ENCODE measurements at places on chromosomes 2 and 18.

- DNase-seq, result no peak
Measured at GRCh38 chr2:241736111-241736510, 1.7 kb downstream of the D2HGDH start.

DNA sequence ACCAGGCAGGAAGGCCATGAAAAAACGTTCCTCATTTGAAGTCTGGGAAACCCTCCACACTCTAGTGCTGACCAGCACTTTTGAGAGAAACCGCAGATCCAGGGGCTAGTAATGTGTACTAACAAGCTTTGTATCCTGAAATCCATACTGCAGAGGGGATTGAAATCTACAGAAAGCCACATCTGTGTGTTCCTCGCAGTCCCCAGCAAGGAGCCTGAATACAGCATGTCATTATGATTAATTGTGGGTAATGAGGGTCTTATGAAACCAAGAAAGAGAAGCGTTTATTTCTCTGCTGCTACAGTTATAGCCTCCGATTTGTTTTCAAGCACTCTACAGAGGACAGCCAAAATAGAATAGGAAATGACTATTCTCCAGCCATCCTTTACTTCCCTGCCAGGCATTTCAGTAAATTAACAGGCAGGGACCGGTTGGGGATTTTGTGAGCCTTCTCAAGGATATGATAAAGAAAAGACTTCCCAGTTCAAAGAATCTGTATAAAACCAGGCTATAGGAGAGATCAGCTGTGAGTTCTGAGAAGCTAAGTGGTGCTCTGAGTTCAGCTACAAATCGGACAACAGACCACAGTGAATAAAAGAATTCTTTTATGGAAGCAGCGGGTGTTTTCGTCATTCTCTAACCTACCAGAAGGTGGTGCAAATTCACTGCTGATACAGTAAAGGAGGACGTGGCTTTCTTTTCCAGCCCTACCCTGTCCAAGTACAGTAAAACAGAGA lies 133.4 kb downstream of the INSIG2 start:
- no peak for DNase-seq

DNA sequence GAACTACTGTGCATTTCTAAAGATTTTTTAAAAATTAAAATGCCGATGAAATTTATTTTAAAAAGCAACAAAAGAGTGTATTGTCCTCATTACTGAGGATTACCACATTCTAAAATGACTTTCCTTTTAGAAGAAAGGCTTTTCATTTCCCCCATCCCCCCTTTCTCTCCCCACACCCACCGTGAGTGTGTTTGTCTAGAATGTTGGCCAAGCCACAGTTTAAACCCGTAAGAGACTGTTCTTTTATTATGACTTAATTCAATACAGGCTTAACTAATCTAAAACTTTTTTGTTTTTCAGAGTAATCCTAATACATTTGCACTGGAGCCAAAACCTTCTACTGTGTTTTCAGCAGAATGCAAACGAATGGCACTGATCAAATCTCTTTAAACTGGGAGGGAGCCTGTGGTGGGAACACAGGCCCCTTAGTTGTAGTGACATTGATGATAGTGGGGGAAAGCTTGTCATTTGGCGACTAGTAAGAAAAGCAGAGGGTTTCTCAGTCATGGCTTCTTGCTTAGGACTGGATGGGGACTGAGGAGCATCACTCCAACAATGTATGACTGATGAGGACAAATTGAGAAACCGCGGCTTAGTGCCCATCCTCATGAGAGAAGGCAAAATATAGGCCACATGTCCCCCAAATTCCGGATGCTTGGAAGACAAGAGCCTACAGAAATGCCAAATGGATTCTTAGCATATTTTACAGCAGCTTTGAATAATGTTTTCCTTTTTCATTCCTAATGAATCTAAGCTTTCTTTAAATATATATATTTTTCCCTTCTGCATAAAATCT lies 154.0 kb upstream of the SMIM21 start:
- DNase-seq, result no peak

DNA sequence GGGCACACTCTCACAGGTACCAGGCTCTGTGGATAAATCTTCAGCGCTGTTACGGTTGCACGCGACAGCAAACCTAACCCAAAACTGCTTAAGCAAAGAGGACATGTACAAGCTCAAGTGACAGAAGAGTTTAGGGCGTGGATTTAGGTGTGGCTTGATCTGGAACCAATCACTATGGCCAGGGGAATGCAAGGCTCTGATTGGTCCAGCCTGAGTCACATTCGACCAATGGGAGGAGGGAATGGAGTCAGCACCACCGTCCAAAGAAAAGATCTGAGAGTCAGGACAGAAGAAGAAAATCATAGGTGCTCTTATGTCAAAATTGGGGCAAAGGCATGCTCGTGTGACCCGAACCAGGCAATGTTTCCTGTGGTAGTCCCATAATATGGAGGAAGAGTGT lies 139.0 kb downstream of the TRIM43 start:
- no peak for DNase-seq

- DNase-seq, result no peak
Measured at GRCh38 chr2:148725564-148725963, 81.0 kb downstream of the EPC2 start.

GRCh38 chr18:11728249-11728648 lies 39.2 kb downstream of the GNAL start:
- no peak for DNase-seq
